ENCODE measurements at places on chromosomes 16 and 17. TPM values are rescaled to one million over a fixed set of nuclear protein-coding genes. Genes with fewer than 3 reads are reported as not detected.

Gene MPO
- total RNA-seq = not detected

Gene FOXL1
- total RNA-seq = 1.2 TPM

Gene KCNH4
- total RNA-seq = 0.29 TPM

Gene NAGS
- 1.5 TPM for total RNA-seq

Gene PIPOX
- 0.21 TPM for total RNA-seq

Gene CRYBA1
- not detected for total RNA-seq

Gene KRT13
- 0.36 TPM for total RNA-seq

Gene NHERF2
- total RNA-seq = 66.0 TPM

Gene CD300LB
- total RNA-seq = 0.17 TPM

Gene IRX6
- total RNA-seq = not detected

Gene TBC1D3
- total RNA-seq = not detected

Gene PMFBP1
- 0.05 TPM for total RNA-seq

Gene CEP112
- total RNA-seq = 5.7 TPM

Gene NCOR1
- total RNA-seq = 83.9 TPM

Gene CBFA2T3
- 0.43 TPM for total RNA-seq

Gene MYL4
- total RNA-seq = not detected

Gene ADORA2B
- total RNA-seq = 17.6 TPM

Gene CPHXL2
- not detected for total RNA-seq

Gene CD300C
- total RNA-seq = 0.35 TPM

Gene KRTAP17-1
- not detected for total RNA-seq

Gene EPN3
- total RNA-seq = 0.23 TPM

Gene MPDU1
- 126 TPM for total RNA-seq

Gene TBX4
- 0.19 TPM for total RNA-seq

Gene ASPA
- total RNA-seq = not detected

Gene CRHR1
- total RNA-seq = 0.20 TPM

Gene GDPD3
- 2.1 TPM for total RNA-seq

Gene KRT40
- total RNA-seq = not detected

Gene CD300LG
- total RNA-seq = not detected

Gene CALB2
- 6.3 TPM for total RNA-seq
